ENCODE measurements at places on chromosomes 7 and 10.

DNA sequence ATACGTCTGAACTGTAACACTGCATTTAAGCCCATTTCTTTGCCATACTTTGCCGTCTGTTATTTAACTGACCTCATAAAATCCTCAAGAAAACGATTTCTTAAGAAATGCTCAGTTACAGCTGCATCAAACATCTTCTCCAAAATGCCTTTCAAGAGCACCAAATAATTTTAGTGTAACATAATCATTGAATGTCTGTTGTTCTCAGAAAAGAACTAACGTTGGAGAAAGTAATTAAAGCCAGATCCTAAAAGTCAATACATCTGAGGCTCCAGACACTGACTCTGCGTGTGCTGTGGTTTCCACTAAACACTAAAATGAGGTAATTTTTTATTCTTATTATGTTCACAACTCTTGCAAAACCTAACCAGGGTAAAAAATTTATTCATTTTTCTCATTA, 63.7 kb upstream of the LRRC17 start:
- peak; percentile 46 for DNase-seq

- DNase-seq = no peak
These were observed 108.6 kb downstream of the PPP1R3A start for GRCh38 chr7:113810080-113810744.

DNA sequence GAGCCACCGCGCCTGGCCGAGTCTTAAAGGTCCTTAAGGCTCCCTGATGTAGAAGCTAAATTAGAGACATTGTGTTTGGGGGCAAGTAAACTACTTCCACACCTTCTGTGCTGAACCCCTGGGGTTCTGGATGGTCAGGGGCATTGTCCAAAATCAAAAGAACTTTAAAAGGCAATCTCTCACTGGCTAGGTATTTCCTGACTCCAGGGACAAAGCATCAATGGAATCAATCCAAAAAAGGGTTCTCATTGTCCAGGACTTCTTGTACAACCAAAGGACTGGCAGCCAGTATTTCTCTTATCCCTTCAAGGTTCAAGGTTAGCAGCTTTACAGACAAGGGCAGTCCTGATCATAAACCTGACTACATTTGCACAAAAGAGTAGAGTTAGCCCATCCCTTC, 24.0 kb downstream of the SRPK2 start:
- DNase-seq = no peak

GRCh38 chr10:128362514-128362913, 236.3 kb upstream of the MKI67 start:
- DNase-seq = peak; percentile 2

DNA sequence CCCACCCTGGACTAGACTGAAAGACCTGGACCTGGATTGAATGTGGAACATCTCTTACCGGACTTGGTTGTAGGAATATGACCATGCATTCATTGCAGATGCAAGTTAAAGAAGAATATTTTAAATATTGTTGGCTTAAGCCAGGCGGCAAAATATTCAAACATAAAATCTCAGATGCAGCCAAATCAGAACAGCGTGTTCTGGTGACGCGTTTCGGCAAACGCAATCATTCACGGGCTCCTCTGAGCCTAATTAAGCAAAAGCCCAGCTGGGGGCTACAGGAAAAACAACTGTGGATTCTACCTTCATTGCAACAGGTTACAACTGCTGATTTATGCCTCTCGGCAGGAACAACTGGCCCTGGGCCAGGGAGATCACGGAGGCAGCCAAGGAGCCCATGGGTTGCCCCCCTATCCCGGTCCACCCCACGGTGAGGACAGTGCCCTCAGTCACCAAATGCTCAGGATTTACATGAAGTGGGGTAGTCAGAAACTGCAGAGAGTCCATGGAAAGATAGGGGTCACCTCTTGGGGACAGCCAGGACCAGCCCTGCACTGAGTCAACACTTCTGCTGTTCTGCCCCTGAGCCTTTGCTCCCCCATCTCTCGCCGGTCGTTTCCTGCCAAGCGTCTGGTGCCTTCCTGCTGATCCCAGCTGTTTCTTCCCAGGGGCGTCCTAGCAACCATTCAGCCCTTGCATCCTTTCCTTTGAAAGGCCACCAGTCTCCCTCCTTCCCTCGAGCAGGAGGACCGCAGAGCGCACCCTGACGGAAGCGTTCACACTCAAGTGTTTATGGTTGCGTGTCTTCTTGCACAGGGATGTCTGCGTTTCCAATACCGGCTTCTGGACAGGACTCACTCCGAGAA, 64.4 kb upstream of the SFMBT2 start:
- no peak for DNase-seq

DNA sequence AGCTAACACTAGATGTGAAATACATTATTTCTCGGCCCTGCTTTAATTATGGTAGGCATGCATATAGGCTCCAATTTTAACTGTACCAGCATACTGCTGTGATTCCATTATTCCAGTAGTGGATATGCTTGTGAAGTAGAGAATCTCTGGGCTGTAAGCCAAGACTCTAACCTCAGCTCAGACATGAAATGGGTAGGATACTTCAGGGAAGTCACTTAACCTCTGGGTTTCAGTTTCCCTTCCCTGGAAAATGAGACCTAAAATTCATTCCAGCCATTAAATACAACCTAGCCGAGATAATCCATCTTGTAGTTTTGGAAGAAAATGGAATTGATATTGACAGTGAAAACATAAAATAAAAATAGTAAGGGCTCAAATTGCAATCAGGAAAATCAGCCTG, 59.6 kb upstream of the TRIL start:
- no peak for DNase-seq

DNA sequence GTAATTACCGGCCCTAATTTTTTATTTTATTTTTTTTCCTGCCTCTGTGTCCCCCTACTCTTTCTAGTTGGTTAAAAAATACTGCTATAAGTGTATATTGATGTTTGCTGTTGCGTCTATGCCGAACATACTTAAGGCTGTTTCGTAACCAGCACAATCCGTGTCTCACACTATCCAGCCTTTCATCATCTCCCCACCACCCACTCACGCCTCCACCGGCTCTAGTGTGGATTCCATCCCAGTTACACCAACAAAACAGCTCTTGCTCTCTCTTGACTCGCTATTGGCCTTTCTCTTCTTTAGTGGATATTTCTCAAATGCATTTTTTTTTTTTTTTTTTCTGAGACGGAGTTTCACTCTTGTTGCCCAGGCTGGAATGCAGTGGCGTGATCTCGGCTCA, 70.1 kb upstream of the CAMK1D start:
- DNase-seq = no peak

DNA sequence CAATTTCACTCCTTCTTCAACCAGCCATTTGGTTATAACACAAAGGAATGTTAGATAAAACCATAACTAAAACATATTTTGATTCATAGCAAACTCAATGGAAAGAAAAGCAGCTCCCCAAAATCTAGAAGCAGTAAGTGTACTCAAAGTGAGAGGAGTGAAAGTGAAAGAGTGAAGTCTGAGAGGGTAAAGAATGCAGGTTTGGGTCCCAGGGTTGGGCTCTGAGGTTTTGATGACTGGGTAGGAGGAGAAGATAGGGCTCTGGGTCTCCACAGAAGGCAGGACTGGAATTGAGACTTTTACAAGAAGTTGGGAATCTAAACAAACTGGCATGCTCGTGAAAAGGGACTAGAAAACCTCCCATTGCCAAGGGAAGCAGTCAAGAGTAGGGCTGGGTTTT, 85.4 kb upstream of the RSU1 start:
- DNase-seq = no peak

- peak; percentile 44 for DNase-seq
These were observed 111.1 kb upstream of the FAM171A1 start for GRCh38 chr10:15482156-15482555.

Measured in AG20443 (cell line).